ENCODE measurements at places on chromosomes 4 and X.

GRCh38 chrX:118720058-118720707 is 7.2 kb upstream of the IL13RA1 start:
- no peak for DNase-seq

- DNase-seq, result peak; percentile 4
Observed at GRCh38 chr4:73419106-73420038, 15.3 kb downstream of the ALB start.

- no peak for DNase-seq
Observed at GRCh38 chrX:49247346-49247745, 12.1 kb downstream of the CCDC22 start.

DNA sequence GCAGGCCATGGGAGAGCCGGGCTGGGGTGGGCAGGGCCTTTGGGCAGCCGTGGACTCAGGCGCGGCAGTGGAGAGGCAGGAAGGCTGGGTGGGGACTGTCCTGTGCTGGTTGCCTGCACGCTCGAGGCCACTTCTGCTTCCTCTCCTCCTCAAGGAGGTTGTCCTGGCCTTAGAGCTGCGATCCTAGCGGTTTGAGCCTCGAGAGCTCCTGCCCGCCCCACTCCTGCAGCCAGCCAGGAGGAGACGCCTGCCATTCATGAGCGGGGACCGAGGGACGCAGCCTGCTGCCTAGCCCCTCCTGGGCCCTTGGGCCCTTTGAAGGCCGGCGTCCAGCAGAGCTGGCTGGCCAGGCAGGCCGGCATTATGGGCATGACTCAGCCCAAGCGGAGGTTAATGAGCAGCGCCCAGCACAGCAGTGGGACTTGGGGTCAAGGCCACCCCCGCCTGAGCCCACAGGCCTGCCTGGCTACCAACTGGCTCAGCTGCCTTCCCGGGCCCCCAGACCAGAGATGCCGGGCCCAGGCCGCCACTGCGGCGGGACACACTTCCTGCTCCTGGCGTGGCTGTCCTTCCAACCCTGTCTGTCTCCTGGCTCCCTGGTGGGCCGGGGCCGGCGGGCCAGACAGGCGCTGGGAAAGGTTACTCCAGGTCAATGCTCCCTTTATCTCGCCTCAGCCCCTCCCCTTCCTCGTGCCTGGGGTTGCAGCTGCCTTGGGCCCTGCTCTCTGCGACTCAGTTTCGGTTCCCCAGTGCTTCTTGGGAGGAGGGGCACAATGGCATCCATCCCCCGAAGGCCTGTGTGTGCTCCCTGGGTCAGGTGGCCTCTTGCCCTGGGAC is 1.8 kb downstream of the ABCD1 start:
- peak; percentile 86 for DNase-seq

DNA sequence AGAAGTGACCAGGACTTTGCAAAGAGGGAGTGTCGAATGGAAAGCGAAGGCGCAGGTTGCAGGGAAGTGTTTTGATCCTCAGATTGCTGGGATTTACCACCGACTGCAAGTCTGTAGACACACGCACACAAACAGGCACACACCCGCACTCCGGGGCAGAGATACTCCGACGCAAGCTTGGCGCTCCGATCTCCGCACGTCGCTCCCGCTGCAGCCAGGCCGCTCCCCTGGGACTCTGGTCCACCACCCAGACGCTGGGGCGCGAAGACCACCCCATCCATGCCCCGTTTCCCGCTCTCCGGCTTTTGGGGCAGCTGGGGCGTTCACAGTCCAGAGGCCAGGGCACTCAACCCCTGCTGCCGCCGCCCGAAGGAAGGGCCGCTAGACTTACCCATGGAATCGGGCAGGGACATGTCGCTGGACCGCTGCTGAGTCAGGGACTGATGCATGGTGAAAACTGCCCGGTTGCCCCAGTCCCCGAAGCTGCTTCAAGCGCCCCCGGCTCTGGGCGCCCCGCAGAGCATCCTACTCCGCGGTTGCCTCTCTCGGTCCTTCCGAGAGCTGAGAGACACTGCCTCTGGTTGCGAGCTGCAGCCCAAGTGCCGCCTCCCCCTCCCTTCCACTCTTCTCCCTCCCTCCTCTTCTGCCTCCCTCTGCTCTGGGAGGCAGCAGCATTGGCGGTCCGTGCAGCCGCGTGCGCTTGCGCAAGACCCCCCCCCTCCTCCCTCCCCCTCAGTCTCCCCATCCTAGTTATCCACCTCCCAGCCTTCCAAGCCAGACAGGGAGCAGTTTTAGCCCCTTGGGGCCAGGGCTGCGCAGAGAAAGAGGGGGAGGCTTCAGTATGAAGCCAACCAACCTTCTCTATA is at the start of gene TMEM255A:
Gene TMEM255A (minus strand): TSS at position 601 of the 866 bp plus-strand sequence. CDS start 152 bp downstream, at position 449.
- DNase-seq, result no peak
